Ascending aorta (tissue), 2 donors: ENCODE measurements at places on chromosomes 12 and 14.

GRCh38 chr12:91127306-91127705, 16.0 kb upstream of the LUM start:
- H3K27me3 ChIP-seq = no peaks in the 10 kb centered on the region
- no peak overlapping the region for H3K4me3 ChIP-seq
- DNase-seq = no peak
- no peaks in the 10 kb centered on the region for H3K4me1 ChIP-seq

GRCh38 chr14:103204852-103205540, 81.7 kb downstream of the TNFAIP2 start:
- no peak overlapping the region for H3K27ac ChIP-seq
- no peaks in the 10 kb centered on the region for H3K4me1 ChIP-seq
- H3K36me3 ChIP-seq = no peaks in the 10 kb centered on the region

GRCh38 chr12:90839346-90839745, 115.6 kb downstream of the CCER1 start:
- H3K27me3 ChIP-seq = no peaks in the 10 kb centered on the region
- no peak for DNase-seq
- H3K4me1 ChIP-seq = no peaks in the 10 kb centered on the region
- no peak overlapping the region for H3K27ac ChIP-seq
- no peaks in the 10 kb centered on the region for H3K36me3 ChIP-seq

GRCh38 chr12:65962921-65963861, 138.9 kb downstream of the HMGA2 start:
- no peaks in the 10 kb centered on the region for H3K27me3 ChIP-seq
- DNase-seq = no peak
- H3K4me1 ChIP-seq = no peaks in the 10 kb centered on the region

DNA sequence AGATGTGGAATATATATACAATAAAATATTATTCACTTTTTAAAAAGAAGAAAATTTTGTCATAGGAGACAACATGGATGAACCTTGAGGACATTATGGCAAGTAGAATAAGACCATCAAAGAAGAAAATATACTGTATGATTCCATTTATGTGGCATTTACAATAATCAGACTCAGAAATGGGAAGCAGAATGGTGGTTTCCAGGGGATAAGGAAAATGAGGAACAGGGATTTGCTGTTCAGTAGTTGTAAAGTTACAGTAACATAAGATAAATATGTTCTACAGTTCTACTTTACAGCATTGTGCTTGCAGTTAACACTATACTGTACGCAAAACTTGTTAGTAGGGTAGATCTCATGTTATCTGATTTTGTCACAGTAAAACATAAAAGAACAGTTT, 1271.0 kb downstream of the LRFN5 start:
- H3K27ac ChIP-seq = no peak overlapping the region
- H3K36me3 ChIP-seq = no peaks in the 10 kb centered on the region
- no peak for DNase-seq
- no peak overlapping the region for H3K4me3 ChIP-seq

GRCh38 chr14:94925416-94926173, 155.7 kb upstream of the GSC start:
- no peak overlapping the region for H3K27ac ChIP-seq
- no peaks in the 10 kb centered on the region for H3K27me3 ChIP-seq
- H3K36me3 ChIP-seq = no peaks in the 10 kb centered on the region
- no peak for DNase-seq

GRCh38 chr14:67167420-67168109, 21.7 kb upstream of the GARIN2 start:
- H3K4me3 ChIP-seq = no peak overlapping the region
- DNase-seq = no peak
- no peak overlapping the region for H3K27ac ChIP-seq
- peaks cover 8% of the 10 kb centered on the region for H3K36me3 ChIP-seq
- no peaks in the 10 kb centered on the region for H3K27me3 ChIP-seq
- H3K4me1 ChIP-seq = no peaks in the 10 kb centered on the region

DNA sequence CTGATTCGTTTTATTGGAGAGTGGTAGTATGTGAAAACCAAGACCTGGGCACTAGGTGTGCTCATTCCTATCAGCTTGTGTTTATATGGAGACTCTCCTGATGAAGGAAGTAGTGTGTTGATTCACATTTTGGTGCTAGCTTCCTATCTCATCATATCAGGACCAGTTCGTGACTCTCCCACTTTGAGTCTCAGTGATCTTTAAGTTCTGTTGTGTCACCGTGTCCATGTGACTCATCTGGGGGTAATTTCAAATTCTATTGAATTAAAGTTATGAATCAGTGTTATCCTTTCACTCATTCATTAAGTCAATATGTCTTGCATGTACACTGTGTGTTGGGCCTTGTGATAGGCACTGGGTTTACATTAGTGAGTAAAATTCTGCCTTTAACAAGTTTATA, 180.2 kb downstream of the CACNA1C start:
- H3K27me3 ChIP-seq = no peaks in the 10 kb centered on the region
- peaks cover 12% of the 10 kb centered on the region for H3K4me1 ChIP-seq
- no peak overlapping the region for H3K27ac ChIP-seq
- H3K4me3 ChIP-seq = no peak overlapping the region
- no peak for DNase-seq

DNA sequence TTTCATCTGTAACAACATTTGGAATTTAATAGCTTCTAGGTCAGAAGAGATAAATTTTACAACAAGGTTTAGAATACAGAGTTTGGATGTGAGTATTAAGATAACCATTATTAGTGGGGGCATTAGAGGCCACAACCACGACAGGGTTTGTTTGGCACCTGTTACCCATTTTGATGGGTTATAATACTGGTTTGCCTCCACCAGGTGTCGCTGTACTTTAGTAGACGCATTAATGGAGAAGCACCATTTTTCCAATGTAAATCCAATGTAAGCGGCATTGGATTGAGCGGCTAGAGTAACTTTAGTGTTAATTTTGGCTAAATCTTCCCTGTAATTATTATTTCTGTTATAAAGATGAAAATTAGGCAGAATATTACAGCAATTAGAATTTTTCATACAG, 136.2 kb downstream of the SLCO1B3 start:
- no peaks in the 10 kb centered on the region for H3K4me1 ChIP-seq
- no peak for DNase-seq
- no peak overlapping the region for H3K4me3 ChIP-seq
- no peaks in the 10 kb centered on the region for H3K27me3 ChIP-seq
- no peaks in the 10 kb centered on the region for H3K36me3 ChIP-seq

DNA sequence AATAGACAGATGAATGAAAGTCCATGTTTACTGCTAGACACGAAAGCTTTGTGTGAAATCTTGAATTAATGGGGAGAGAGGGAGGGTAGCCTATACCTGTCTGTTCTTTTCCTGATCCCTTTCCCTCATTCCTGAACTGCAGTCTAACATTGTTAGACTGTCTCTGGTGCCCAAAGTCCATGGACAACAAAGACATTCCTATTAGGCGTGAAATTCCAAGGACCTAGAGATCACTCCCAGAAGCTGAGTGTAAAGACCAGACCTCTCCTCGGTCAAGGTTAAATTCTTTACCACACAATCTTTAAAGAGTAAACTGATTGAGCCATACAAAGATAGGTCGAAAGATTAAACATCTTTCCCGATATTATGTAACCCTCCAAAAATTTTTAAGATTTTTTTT, 270.7 kb upstream of the GARIN2 start:
- peaks cover 37% of the 10 kb centered on the region for H3K36me3 ChIP-seq
- no peak overlapping the region for H3K4me3 ChIP-seq
- no peaks in the 10 kb centered on the region for H3K27me3 ChIP-seq
- no peak overlapping the region for H3K27ac ChIP-seq

DNA sequence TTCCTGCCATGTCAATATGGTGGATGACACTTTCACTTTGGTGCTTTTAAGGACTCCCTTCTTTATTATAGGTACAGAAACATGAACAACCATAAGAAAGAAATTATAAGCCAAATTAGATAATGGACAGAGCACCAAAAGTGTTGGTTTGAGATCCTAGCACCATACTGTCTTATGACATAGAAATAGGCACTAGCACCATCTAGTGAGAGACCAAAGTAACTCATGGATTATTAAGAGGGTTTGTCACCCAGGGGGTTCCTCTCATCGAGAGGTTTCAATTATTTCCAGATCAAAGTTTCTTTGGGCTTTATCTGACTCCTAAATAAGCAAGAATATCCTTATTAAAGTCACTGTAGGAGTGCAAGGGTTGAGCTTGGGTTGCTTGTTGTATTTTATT, 153.0 kb upstream of the DIO2 start:
- no peak overlapping the region for H3K27ac ChIP-seq
- H3K27me3 ChIP-seq = no peaks in the 10 kb centered on the region
- no peaks in the 10 kb centered on the region for H3K4me1 ChIP-seq
- H3K4me3 ChIP-seq = no peak overlapping the region
- H3K36me3 ChIP-seq = no peaks in the 10 kb centered on the region
- DNase-seq = no peak

- no peaks in the 10 kb centered on the region for H3K27me3 ChIP-seq
- H3K36me3 ChIP-seq = no peaks in the 10 kb centered on the region
- H3K4me3 ChIP-seq = no peak overlapping the region
- no peaks in the 10 kb centered on the region for H3K4me1 ChIP-seq
These were observed 11.4 kb downstream of the DGLUCY start for GRCh38 chr14:91125271-91125660.

- no peaks in the 10 kb centered on the region for H3K36me3 ChIP-seq
- H3K27me3 ChIP-seq = no peaks in the 10 kb centered on the region
- H3K4me1 ChIP-seq = no peaks in the 10 kb centered on the region
- no peak for DNase-seq
- H3K27ac ChIP-seq = no peak overlapping the region
These were observed 84.5 kb downstream of the PLEKHG3 start for GRCh38 chr14:64788706-64789105.

- no peaks in the 10 kb centered on the region for H3K27me3 ChIP-seq
- peaks cover 44% of the 10 kb centered on the region for H3K4me1 ChIP-seq
- no peaks in the 10 kb centered on the region for H3K36me3 ChIP-seq
- peak overlapping the region; percentile 97 for H3K27ac ChIP-seq
These were observed 802 bp downstream of the SUSD6 start for GRCh38 chr14:69612014-69612782.

DNA sequence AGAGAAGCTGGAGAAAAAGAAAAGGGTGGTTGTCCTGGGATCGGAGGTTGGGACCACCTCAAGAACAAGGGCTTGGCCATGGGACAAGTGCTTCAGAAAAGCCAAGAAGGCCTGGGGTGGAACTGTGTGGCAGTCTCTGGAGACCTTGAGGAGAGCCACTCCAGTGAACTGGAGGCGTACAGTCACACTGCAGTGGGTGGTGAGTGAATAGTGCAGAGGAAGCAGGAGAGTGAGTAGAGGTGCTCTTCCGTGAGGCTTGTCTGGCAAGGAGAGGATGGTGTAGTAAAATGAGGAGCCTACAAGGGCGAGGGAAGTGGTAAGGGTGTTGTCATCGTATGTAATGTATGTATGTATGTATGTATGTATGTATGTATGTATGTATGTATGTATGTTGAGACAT, 20.9 kb downstream of the RASSF3 start:
- H3K36me3 ChIP-seq = no peaks in the 10 kb centered on the region
- peaks cover 53% of the 10 kb centered on the region for H3K4me1 ChIP-seq
- H3K27ac ChIP-seq = peak overlapping the region; percentile 64
- H3K4me3 ChIP-seq = no peak overlapping the region

- no peak for DNase-seq
- H3K36me3 ChIP-seq = peaks cover 20% of the 10 kb centered on the region
- H3K4me3 ChIP-seq = no peak overlapping the region
- no peaks in the 10 kb centered on the region for H3K4me1 ChIP-seq
- H3K27ac ChIP-seq = no peak overlapping the region
These were observed 29.3 kb downstream of the JAG2 start for GRCh38 chr14:105139212-105139825.

GRCh38 chr12:119071638-119072231, 90.4 kb downstream of the SRRM4 start:
- H3K4me3 ChIP-seq = no peak overlapping the region
- DNase-seq = no peak
- H3K4me1 ChIP-seq = no peaks in the 10 kb centered on the region

DNA sequence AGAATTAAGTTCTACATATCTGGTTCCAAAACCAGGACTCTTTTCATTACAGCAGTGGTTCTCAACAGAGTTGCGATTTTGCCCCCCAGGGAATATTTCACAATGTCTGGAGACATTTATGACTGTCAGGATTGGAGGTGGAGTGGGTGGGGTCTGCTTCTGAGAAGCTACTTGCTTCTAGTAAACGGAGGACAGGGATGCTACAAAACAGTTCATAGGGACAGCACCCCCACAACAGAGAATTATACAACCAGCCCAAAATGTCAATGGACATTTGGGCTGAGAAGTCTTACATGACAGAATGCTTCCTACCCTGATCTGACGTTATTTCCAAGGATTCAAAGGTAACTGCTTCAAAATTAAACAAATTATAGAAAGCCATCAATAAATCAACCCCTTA, 739 bp upstream of the SPATA7 start:
- peak; percentile 67 for DNase-seq
- no peaks in the 10 kb centered on the region for H3K27me3 ChIP-seq
- H3K4me1 ChIP-seq = peaks cover 4% of the 10 kb centered on the region
- peak overlapping the region; percentile 90 for H3K4me3 ChIP-seq
- peak overlapping the region; percentile 70 for H3K27ac ChIP-seq
- H3K36me3 ChIP-seq = no peaks in the 10 kb centered on the region

DNA sequence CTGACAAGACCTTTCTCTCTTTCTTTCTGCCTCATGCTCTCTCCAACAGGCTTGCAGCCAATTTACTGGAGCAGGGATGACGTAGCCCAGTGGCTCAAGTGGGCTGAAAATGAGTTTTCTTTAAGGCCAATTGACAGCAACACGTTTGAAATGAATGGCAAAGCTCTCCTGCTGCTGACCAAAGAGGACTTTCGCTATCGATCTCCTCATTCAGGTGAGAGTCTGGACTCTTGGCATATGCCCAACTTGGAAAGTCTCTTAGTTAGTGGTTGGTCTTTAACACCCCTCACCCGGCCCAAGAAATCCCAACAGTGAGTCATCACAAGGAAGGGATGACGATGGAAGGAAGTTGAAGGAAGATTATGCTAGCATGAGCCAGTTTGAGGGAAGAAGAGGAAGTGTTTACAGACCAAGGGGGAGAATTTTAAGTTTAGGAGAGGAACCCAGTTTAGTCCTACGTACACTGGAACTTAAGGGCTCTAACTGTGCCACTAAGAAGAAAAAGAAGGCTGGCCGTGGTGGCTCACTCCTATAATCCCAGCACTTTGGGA, 189.7 kb downstream of the ETV6 start:
- DNase-seq = peak; percentile 82
- peaks cover 11% of the 10 kb centered on the region for H3K36me3 ChIP-seq
- peak overlapping the region; percentile 90 for H3K27ac ChIP-seq
- peak overlapping the region; percentile 9 for H3K4me3 ChIP-seq
- H3K4me1 ChIP-seq = peaks cover 10% of the 10 kb centered on the region
- no peaks in the 10 kb centered on the region for H3K27me3 ChIP-seq
